ENCODE measurements at places on chromosomes 5 and 9. TPM values are rescaled to one million over a fixed set of nuclear protein-coding genes. Genes with fewer than 3 reads are reported as not detected.

TAS2R1 gene
- not detected for polyA plus RNA-seq

SHISAL2B gene
- not detected for polyA plus RNA-seq

F2RL1 gene
- 2.6 TPM for polyA plus RNA-seq

TNFSF15 gene
- 0.03 TPM for polyA plus RNA-seq

CNTFR gene
- not detected for polyA plus RNA-seq

GZMA gene
- polyA plus RNA-seq = 19.5 TPM

CCDC171 gene
- polyA plus RNA-seq = 0.18 TPM

LRRC26 gene
- polyA plus RNA-seq = not detected

FBP2 gene
- polyA plus RNA-seq = not detected

PCDHA11 gene
- not detected for polyA plus RNA-seq

RASGRF2 gene
- polyA plus RNA-seq = 0.46 TPM

SPEF2 gene
- not detected for polyA plus RNA-seq

TYRP1 gene
- polyA plus RNA-seq = not detected

RANBP17 gene
- not detected for polyA plus RNA-seq

PRRT1B gene
- polyA plus RNA-seq = not detected

PAPPA gene
- 0.04 TPM for polyA plus RNA-seq

SH3PXD2B gene
- polyA plus RNA-seq = not detected

FGF1 gene
- not detected for polyA plus RNA-seq

GRIA1 gene
- polyA plus RNA-seq = not detected
